ENCODE measurements at places on chromosomes 2 and 18.

DNA sequence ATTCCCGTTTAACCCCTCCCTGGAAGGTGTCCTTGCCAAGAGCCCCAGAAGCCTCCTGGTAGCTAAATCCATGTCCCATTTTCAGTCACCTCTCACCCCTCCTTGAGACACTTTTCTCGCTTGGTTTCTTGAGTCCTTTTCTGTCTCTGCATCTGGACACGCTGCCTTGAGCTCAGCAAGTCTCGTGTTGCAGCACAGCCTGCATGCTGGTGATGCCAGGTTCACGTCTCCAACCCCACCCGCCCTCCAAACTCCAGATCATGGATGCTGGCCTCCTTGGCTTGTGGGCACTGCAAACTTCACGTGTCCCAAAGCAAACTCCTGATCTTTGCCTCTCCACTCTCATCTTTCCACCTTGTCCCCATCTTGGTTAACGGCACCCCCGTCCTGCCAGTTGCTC lies 39.3 kb downstream of the CENPO start:
- no peak for DNase-seq

DNA sequence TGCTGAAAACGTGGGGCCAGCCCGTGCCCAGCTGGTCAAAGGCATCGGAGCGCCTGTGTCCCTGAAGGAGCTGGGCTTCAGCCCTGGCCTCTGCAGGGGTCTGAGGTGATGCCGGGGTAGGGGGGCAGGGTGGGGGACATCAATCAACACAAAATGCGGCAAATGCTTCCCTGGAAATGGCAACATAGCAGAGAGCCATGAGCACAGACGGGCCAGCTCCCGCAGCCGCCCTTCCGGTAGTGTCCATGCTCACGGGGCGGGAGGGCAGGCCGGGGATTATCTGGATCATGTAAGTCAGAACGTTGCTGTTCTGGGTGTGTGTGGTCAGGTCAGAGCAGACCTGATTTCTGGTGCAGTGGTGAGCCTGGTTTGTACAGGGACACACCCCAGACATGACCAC lies 56.5 kb upstream of the TWIST2 start:
- DNase-seq = no peak

DNA sequence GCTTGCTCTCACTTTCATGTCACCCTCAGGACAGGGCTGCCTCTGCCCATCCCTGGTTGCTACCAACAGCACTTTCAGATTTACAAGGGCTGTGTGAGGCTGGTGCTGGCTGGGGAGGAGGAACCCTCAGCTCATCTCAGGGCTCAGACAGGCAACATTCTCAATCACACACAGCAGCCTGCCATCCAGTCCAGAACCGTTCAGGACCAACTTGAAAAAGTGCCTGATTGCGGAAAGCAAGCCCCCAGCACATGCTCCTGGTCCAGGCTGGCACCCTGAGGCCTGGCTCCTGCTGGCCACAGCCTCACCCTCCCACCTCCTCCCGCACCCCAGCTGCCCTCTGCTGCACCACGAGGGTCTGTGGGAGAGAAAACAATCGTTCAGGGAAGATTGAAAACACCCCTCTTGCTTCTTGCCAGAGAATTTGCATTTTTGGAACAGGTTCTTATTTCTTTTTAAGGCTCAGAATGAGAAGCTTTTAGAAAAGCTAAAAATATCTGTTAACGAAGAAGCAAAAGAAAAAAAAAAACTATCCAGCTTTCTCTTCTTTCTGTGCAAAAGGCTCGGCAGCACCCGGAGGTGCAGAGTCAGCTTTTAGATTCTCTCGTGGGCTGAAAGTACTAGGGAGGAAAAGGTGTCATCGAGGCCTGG lies 403.8 kb upstream of the ID2 start:
- DNase-seq = no peak

DNA sequence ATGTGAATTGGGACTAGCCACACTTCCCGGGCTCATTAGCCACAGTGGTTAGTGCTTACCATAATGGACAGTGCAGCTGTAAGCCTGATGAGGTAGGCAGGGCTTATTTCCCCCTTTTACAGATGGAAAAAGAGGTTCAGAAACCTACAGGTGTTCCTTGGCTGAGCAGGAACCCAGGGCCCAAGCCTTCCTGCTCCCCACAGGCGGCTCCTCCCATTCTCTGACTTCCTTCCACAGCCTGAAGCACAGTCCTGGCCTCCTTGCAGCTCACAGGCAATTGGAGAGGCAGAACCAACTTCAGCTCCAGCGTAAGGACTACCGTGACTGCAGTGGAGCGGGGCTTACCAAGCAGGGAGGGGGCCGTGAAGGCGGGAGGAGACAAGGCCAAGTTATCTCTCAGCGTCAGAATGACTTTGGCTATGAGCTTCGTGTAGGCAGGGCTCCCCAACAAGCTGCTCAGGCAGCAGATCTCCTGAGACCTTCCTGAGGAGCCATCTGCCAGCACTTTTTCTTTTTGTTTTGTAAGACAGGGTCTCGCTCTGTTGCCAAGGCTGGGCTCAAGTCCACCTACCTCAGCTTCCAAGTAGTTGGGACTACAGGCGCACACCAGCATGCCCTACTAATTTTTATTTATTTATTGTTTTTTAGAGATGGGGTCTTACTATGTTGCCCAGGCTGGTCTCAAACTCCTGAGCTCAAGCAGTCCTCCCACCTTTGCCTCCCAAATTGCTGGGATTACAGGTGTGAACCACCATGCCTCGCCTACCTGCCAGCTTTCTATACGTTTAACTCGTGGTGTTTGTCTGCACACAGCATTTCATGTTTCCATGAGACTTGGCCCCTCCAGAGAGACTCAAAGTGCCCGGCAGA lies 34.2 kb upstream of the NT5DC4 start:
- DNase-seq = no peak

- DNase-seq = no peak
These were observed 38.2 kb downstream of the CELF4 start for GRCh38 chr18:37527395-37527794.

- DNase-seq = no peak
These were observed 6.0 kb upstream of the NCK2 start for GRCh38 chr2:105738658-105739241.

DNA sequence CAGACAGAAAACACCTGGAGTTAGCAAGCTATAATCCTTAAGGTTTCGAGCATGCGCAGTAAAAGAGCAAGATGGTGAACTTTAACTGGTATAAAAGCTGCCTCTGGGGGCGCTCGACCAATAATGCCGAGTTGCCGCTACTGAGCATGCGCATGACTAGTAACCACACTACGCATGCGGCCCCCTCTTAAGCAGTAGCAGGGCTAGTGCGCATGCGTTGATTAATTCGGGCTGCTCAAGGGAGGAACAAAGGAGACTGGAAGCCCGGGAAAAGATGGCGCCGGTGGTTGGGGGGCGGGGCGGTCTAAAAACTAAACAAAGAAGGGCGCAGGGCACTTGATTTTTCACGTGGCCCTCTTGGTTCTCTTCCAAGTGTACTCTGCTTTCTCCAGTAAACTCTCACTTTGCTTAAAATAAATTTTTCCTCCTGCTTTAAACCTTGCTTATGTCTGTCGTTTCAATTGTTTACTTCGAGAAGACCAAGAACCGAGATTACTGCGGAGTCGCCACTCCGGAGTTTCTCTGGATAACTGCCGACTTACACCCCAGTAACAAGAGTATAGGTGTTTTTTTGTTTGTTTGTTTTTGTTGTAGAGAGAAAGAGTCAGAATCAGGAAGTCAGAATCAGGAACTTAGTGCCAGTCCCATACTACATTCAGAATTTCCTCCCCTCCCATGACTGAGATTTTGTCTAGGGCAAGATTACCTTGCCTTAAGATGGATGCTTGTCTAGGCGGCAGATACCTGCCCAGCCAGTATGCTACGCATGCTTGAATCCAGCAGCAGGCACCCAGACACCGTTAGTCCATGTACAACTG lies 5.8 kb downstream of the XRCC5 start:
- peak; percentile 98 for DNase-seq

- no peak for DNase-seq
These were observed 18.1 kb upstream of the TAF1B start for GRCh38 chr2:9824956-9825720.

GRCh38 chr18:27942706-27943105 lies 234.2 kb downstream of the CDH2 start:
- DNase-seq = no peak

- no peak for DNase-seq
These were observed 12.6 kb downstream of the MYL1 start for GRCh38 chr2:210302326-210302725.

GRCh38 chr18:44520981-44521667 lies 159.6 kb upstream of the SETBP1 start:
- no peak for DNase-seq

DNA sequence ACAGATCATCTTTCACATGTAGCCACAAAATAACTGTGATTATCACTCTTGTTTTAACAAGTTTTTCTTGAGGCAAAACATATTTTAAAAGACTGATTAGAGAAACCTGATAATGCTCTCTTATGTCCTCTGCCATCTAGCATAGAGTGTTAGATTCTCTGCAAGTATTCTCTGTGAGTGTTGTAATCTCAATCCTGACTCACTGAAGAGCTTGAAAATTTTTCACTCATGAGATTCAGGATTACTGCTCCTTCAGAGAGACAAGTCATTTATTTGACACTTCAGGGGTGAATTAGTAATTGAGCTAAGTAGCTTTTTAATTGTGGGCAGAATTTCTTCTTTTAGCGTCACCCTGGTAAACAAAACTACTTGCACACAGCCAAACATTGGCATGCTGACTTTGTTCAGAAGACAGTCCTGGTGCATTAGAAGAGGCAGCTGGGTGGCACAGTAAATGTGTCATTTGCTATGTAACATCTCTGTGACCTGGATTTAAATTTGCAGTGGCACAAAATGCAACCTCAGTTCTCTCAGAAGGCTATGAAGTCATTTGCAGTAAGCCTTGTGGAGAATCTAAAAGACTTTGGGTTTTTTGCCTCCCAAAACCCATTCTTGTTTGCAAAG lies 172.9 kb downstream of the LRP1B start:
- no peak for DNase-seq

DNA sequence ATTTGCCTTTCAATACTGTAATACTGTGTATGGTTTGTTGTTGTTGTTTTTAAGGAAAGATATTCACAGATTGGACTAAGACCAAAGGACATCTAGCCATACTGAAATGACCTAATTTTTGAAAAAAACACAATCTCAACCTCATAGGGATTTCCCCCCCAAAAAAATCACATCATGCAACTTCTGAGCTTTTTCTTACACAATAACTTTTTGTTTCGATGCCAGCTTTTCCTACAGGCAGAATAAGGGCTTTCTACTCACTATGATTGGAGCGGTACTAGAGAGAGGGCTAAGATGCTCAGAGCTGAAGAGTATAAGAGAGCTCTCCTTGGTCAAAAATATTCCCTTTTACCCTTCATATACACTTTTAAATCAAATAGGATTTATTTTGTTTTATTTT lies 32.4 kb upstream of the SLC3A1 start:
- no peak for DNase-seq

DNA sequence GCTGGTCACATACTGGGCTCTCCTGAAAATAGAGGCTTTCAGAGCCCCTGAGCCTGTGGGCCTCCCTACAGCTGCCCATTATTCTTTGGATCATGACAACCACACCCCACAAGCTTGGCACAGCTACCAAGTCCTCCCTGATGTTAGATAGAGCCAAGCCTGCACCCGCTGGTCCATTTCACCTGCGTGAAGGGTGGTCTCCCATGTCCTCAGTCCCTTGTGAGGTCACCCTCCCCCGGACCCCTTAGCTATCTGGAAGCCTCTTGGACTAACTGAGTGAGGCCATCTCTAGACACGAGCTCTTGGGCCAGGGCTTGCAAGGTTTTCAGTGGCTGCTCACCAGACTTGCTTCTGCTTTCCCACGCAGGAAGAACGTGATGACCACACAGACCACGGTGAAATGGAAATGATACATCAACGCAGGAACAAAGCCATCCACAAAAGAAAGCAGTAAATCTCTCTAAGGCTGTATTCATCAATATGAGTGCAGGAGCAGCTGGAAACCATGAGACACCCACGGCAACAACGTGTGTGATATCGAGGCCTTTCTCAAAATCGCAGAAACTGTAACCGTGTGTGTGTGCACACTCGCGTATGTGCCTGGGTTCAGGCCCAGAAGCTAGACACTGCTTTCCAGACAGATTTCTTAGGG lies 10.1 kb upstream of the MAL start:
- no peak for DNase-seq

DNA sequence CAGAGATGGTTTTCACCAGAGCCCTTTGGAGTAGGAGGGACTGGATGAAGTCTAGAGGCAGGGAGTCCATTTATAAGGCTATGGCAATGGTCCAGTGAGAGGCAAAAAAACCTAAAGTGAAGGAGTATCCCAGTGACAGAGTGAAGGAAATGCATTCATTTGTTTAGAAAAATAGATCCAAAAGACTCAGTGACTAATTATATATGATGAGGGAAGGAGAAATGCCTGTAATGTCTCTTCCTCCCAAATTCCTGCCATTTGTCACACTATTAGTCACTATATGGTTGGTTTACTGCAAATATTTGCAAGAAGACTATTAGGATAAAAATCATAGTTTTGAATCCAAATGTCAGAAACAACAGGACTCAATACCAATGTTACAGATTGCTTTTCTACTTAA lies 104.2 kb downstream of the ZNF521 start:
- no peak for DNase-seq

DNA sequence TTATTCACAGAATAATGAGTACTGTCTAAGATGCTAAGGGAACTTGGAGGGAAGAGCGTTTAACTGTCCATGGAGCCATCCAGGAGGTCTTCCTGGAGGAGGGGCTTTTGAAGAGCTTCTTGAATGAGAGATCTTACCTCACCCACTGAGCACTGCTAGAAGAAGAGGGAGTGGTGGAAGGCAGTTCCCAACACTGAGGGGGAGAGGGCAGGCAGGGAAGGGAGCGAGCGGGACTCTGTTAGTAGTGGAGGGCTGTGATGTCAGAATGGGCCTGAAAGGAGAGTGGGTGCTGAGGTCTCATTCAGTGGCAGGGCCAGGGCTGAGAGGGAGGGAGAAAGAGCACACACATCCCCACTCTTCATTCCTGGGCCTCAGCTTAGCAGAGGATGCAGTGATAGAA lies 65.0 kb downstream of the NCK2 start:
- DNase-seq = no peak

DNA sequence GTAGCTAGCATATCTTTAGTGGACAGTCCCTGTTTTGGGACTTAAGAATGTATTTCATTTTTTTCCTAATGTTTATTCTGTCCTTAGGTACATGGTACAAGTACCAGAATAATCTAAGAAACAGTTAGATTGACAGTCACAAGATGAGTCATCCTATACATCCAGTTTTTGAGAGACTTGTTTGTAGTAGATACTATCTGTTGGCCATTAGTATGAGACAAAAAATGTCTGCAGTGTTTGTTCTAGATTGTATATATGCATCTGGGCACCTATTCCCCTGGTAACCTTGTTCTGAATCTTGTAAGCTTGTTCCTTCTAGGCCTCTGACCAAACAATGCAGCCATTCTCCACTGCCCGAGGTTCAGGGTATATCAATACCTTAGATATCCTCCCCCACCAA lies 1343.5 kb downstream of the SUCLG1 start:
- DNase-seq = no peak

DNA sequence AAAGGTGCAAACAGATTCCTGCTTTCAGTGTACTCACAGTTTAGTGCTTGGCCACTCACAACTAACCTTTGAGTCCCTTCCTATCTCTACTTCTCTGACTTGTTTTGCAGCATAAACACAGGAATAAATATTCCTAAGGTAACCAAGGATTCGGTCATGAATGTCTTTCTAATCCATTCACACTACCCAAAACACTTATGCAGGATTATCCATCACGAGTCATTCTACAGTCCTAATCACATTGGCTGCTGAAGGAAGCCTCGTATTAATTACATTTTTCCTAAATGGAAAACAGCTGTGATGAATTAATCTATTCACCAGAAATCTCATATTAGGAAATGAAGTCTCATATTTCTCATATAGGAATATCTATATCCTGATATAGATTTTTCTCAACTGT lies 16.3 kb downstream of the RDH14 start:
- no peak for DNase-seq

- DNase-seq = no peak
These were observed 134.6 kb upstream of the ZEB2 start for GRCh38 chr2:144654523-144654922.
